Muscle of arm (tissue), 14 donors: ENCODE measurements at places on chromosomes 3 and 15. TPM values are rescaled to one million over a fixed set of nuclear protein-coding genes. Genes with fewer than 3 reads are reported as not detected.

GP5 gene
- polyA plus RNA-seq = 0.73 TPM

ULK3 gene
- polyA plus RNA-seq = 44.1 TPM

DNA sequence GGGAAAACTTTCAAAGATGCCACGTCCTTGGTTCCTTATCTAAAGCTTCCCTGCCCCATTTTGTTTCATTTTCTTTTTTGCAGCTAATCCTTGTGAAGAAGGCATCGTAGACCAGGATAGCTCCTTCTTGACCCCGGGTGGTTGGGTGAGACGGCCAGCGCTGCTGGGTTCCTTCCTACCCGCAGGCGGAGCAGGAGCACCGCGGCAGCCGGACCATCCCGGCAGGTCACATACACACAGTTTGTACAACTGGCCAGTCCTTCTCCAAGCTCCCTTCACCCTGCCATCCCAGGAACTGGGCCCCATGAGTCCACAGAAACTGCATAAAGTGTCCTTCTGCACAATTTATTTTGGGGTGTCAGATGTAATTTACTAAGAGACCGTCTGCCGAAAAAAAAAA lies 83.9 kb downstream of the MEGF11 start:
- DNase-seq = no peak

DNA sequence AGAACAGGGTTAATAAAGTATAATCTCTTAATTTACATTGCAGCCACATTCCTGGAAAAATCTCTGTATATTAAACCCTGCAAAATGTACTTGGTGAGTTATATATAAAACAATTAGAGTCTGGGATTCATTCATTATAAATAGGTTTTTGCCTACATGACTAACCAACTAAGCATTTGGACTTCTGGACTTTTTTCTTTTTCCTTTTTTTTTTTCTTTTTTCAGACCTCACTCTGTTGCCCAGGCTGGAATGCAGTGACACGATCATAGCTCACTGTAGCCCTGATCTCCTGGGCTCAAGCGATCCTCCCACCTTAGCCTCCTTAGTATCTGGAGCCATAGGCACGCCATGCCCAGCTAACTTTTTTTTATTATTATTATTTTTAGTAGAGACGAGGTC lies 4.5 kb downstream of the DNAJC13 start:
- DNase-seq = no peak

DNA sequence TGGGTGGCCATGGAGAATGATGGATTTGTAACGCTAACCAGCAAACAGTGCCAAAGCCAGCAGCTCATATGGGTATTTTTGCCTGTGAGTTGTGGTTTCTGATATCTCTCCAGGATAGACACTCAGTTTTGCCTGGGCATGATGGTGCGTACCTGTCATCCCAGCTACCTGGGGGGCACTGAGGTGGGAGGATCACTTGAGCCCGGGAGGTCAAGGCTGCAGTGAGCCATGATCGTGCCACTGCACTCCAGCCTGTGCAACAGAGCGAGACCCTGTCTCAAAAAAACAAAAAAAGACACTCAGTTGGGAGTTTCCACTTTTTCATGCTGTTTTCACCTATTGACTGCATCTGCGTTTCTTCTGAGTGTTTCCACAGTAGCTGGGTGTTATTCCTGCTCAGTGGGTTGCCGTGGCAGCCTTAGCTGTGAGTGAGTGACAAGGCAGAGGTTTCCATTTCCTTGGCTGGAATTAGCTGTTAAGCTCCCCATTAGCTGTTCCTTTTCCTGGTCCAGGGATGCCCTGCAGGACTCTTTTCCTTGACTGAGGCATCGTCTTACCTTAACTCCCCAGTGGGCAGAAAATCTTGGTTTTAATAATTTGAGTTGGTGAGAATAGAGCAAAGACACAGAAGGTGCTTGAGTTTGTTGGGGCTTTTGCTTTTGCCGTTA lies 14.2 kb upstream of the RPP14 start:
- no peak for DNase-seq

GRCh38 chr3:172980849-172981248 lies 160.2 kb downstream of the SPATA16 start:
- DNase-seq = no peak

GRCh38 chr3:119044593-119044992 lies 9.9 kb upstream of the IGSF11 start:
- DNase-seq = no peak

GRCh38 chr3:111819927-111820326 lies 39.1 kb upstream of the PHLDB2 start:
- DNase-seq = no peak
